ENCODE measurements at places on chromosomes 16 and 17.

- no peak for DNase-seq
Measured at GRCh38 chr16:89152831-89153700, 18.5 kb upstream of the CDH15 start.

- DNase-seq, result no peak
Measured at GRCh38 chr16:24046442-24046841, 209.7 kb upstream of the CACNG3 start.

DNA sequence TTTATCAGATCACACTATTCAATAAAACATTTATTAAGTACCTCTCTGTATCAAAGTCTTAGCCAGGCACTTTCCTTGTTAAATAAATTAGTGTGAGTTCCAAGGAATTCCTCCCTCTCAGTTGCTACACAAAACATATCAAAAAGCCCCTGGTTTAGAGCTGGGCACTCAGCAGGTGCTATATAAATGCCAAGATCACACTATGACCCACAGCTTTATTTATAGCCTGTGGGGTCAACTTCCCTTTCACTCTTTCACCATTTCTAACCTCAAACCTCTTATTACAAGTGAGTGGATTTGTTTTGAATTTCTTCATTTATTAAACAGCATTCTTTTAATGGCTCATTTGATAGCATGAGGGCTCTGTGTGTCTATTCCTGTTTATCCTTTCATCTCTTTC is 112.6 kb upstream of the MPHOSPH6 start:
- DNase-seq, result no peak

DNA sequence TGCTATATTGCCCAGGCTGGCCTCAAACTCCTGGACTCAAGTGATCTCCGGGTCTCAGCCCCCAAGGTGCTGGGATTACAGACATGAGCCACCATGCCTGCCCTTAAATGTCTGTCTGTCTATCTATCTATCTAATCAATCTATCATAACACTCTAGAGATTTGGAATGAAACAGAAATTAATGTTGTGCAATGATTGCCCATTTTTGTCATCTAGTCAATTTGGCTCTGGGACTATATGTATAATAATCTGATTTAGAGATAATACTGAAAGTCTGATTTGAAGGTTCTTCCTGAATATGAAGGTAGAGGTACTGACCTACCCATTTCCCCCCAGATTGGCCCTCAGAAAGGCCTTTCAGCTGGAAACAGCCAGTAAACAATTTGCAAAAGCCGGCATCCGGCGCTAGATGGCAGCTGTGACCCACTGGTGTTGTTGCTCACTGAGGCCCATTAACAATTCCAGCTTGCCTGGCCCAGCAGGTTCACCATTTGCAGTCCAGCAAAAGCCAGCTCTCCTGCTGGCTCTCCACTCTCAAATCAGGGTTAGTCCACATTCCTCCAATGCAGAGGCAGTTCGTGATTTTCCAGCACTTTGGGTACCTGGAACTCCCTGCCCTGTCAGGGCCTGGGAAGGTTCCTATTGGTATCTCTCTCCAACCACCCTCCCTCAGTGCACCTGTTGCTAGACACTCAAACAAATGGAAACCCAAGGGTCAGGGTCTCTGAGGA is 22.9 kb upstream of the C16orf87 start:
- peak; percentile 70 for DNase-seq
